ENCODE measurements at places on chromosomes 1 and 21.

GRCh38 chr1:109821221-109821669 lies 57.5 kb upstream of the EPS8L3 start:
- no peak for DNase-seq

- no peak for DNase-seq
Measured at GRCh38 chr1:29691499-29691898, 455.2 kb downstream of the PTPRU start.

- DNase-seq: no peak
Measured at GRCh38 chr1:50352428-50352827, 70.8 kb downstream of the DMRTA2 start.

GRCh38 chr1:169741666-169742394 lies 8.0 kb upstream of the SELE start:
- DNase-seq: no peak

DNA sequence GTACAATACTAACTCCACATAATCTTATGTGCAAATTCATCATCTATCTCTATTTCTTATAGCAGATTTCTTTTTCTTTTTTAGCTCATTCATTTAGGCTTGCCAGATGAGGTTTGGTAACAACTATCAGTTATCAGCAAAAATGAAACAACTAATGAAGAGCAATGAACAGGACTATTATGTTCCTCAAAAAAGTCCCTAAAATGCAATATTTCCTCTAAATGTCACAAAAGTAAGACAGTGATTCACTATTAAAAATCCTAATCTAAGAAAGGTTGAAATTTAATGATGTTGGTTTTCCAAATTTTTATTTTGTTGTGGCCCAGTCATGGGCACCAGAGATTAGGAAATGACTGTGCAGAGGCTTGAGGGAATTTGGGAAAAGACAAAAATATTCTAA lies 135.3 kb downstream of the PPIAL4G start:
- DNase-seq: no peak

- no peak for DNase-seq
Measured at GRCh38 chr1:180213401-180214170, 16.5 kb upstream of the LHX4 start.

DNA sequence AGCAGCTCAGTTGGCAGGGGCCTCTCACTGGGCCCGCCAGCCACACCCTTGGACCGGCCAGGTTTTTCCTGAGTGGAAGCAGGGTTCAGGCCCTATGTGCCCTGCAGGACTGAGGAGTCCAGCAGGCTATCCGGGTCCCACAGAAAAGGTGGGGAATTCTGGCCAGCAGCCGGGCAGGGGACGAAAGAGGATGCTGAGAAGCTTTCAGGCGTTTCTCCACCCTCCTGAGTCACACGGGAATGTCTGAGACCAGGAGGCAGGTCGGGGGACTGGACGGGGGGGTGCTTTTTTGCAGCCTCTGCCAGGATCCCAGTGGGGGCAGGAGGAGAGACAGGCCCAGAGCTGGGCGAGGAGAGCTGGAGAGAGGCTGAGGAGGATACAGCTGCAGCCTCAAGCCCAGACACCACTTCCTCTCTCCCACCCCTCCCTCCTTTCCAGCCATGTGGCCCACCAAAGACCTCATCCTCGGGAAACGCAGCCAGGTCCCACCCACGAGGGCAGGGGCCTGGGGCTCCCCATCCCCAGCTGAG lies 105.4 kb downstream of the SPSB1 start:
- DNase-seq: no peak

GRCh38 chr1:18463984-18464664 lies 16.6 kb upstream of the KLHDC7A start:
- DNase-seq: no peak

- DNase-seq: no peak
Measured at GRCh38 chr1:53183095-53183990, 13.3 kb upstream of the CPT2 start.

DNA sequence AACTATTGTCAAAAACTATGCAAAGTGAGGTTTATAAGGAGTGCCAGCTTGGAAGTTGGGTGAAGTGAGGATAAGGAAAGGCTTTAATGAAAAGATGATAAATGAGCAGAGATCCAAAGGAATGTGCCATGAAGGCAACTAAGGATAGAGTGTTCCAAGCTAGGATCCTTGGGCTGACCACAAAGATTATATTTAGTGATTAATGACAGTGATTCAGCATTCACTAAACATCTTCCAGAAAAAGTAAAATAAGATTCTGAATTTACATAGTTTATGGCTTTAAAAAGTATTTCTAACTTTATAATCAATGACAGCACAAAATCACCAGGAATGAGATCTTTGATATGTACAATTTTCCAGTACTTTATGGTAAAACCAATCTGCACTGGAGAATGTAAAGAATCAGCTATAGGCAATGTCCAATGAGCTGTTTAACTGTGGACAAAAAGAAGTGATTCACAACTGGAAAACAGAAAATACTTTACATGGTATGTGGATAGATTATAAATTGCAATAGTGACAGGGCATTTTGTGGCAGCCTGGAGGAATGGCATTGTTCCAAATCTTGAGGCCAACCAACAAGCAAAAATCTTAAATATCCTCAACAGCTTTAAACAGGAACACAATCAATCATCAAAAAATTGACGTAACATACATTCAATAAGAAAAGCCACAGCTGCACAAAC lies 91.2 kb upstream of the KCTD3 start:
- no peak for DNase-seq

- DNase-seq: no peak
Measured at GRCh38 chr1:33191731-33192275, 10.0 kb upstream of the TRIM62 start.

Measured in stimulated activated CD4-positive, alpha-beta T cell treated with anti-CD3 and anti-CD28 coated beads, Interleukin-1b, Interleukin-23, amount 100 ng/mL, for 1 hour (primary cell).